ENCODE measurements at places on chromosomes 4 and X.

- no peak for DNase-seq
Measured at GRCh38 chrX:109774706-109775105, 41.6 kb upstream of the ACSL4 start.

DNA sequence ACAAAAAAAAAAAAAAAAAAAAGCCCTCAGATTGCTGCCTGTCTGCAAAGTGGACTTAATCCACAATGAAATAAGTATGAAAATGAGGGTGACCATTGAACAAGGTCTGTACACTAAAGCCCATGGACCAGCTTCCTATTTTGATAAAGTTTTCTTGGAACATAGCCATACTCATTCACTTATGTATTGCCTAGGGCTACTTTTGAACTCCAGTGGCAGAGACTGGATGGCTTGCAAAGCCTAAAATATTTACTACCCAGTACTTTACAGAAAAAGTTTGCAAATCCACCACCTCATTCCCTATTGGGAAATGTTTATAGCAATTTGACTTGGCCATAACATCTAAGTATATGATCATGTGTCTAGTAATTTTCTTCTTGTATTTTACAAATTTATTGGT, 481.7 kb downstream of the NAF1 start:
- DNase-seq, result no peak

GRCh38 chrX:45449982-45450381, 249.3 kb upstream of the DIPK2B start:
- no peak for DNase-seq

DNA sequence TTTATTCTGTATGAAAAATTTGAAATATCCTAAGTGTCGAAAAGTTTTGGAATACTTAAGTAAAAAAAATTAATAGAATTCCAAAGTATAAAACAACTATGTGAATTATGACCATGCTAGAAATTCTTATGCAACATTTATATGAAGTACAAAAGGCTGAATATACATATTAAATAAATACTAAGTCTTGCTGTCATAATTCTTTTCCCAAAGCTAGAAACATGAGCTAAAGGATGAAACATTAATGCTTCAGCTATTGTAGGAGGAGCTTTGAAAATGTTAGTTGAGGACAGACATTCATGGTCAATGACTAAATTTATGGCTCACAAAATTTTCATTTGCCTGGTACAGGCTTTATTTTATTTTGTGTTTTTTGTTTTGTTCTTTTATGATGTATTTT, 207.3 kb downstream of the GABRB1 start:
- no peak for DNase-seq

- no peak for DNase-seq
Measured at GRCh38 chr4:92988301-92988700, 684.5 kb downstream of the GRID2 start.

- DNase-seq, result no peak
Measured at GRCh38 chr4:143384381-143384994, 47.8 kb downstream of the GAB1 start.

DNA sequence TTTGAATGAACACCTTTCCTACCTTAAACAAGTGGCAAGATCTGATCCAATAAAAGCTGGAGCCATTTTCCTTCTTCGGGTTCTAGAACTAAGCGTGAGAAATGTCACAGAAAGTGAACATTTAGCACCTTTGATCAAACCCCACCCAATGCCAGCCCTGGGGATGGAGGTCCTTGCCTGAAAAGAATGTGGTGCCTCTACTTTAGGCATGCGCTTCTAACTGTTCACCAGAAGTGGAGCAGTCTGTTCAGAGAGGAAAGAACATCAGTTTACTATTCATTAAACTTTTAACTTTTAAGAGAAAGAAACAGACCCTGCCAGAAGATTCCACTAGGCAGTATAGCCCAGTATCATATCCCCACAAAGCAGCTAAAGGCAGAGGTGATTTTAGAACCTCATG, 75.9 kb downstream of the INTS12 start:
- no peak for DNase-seq

DNA sequence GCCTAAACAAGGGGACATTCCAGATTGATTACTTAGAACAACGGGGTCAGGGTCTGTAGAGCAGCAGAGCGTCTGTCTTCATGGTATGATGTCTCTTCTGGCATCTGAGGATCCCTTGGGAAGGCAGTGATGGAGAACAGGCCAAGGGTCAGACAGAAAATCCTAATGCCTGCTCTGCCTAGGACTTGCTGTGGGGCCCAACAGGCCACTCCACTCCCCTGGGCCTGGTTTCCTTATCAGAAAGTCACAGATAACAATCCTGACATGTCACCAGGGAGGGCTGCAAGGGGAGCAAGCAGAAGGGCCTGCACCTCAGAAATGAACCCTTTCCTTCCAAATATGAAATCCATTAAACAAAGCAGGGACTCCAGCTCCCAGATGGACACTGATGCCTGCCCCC, 21.4 kb upstream of the ARHGAP6 start:
- DNase-seq, result no peak

- DNase-seq, result no peak
Measured at GRCh38 chr4:8585721-8586212, 5.6 kb downstream of the GPR78 start.

DNA sequence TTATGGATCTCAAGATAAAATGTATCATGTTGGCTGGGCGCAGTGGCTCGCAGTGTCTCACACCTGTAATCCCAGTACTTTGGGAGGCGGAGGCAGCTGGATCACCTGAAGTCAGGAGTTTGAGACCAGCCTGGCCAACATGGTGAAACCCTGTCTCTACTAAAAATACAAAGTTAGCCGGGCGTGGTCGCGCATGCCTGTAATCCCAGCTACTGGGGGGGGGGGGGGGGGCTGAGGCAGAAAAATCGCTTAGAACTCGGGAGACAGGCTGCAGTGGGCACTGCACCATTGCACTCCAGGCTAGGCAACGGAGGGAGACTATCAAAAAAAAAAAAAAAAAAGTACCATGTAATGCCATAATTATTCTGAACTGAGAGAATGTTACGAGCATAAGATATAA, 2.1 kb downstream of the RBMX start:
- DNase-seq, result no peak

Measured in activated naive CD8-positive, alpha-beta T cell treated with anti-CD3 and anti-CD28 coated beads, Interleukin-2, amount 50 U/mL, for 24 hours (primary cell).